Femur (tissue), 1 donor: ENCODE measurements at places on chromosomes 13 and 19.

DNA sequence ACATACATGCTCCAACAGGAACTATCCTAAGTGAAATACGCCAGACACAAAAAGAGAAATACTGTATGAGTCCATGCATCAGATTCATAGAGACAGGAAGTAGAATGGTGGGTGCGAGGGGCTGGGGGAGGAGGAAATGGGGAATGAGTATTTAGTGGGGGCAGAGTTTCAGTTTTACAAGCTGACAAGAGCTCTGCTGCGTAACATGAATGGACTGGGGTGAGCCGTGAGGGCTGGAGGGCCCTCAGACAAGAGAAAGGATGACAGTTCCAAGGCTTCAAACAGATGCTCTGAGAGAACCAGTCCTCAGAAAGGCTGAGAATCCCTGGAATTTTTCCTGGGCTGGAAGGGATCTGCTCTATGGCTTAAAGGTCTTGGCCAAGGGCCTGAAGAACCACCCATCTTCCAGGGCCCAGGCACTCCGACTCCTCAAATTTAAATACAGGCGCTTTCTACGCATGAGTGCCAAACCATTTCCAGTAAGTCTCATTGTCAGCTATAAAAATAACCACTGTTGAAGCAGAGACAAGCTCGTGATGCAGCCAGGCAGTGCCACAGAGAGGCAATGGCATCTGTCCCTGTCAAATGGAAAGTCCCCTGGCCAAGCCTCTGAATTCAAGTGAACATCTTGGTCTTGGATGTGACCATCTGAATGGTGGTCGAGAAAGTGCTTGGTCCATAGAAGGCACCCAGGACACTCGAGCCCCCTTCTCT lies 17.5 kb downstream of the KLF2 start:
- peak; percentile 79 for DNase-seq

- DNase-seq, result no peak
Measured at GRCh38 chr13:47639738-47640447, 361.2 kb downstream of the SUCLA2 start.

DNA sequence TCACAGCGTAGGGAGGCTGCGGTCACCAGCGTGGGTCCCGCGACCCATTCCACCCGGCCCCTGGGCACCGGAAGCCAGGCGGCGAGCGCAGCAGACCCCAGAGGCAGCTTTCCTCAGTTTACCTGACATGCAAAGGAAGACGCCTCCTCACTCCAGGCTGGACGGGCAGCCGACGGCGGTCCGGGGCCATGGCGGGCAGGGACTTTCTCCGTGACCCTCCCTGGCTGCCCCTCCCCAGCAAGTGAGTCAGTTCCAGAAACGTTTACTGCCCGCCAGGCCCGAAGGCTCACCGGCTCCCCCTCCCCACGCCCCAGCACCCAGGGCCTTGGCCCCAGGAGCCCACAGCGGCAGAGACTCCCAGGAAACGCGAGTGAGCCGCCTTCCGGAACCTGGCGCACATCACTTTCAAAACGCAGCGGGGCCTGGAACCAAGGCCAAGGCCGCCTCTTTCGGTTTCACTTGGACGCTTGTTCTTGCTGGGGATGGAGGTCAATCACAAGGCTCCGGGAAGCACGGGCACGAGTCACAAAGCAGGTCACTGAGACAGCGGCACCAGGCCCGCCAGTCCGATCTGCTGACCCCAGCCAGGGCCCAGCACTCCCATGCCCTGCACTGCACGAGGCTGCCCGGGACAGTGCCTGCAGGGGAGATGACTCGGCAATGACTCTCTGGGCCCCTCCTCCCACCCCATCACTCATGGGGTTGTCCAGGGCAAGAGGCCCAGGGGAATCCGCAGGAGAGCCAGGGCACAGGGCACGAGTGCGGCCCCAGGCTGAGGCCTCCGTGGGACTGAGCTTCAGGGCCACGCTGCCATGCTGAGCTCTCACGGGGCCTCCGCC lies 5.3 kb downstream of the SBNO2 start:
- no peak for DNase-seq

- DNase-seq, result peak; percentile 93
Measured at GRCh38 chr19:29665215-29665825, at the start of gene PLEKHF1. Gene PLEKHF1, plus strand, starts transcription at chr19:29665461. Its CDS starts 8,379 bp downstream, at chr19:29673840.

DNA sequence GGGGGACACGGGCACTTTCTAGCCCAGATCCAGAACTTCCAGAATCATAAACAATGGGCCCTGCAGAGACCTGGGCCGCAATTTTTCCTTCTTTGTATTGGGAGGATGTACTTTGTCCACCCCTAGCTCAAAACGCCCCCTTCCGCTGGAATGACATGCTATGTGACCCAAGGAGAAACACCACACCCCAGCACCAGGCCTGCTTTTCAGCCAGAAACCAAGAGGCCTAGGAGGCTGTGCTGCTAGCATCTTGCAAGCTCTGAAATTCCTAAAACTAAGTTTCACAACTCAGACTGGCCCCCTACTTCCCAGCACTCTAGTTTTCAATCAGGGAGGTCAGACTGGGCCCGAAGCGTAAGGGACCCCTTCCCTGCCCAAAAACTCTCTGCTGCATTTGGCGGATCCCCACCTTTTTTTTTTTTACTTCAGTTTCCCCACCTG lies 538 bp downstream of the LSM4 start:
- peak; percentile 74 for DNase-seq

DNA sequence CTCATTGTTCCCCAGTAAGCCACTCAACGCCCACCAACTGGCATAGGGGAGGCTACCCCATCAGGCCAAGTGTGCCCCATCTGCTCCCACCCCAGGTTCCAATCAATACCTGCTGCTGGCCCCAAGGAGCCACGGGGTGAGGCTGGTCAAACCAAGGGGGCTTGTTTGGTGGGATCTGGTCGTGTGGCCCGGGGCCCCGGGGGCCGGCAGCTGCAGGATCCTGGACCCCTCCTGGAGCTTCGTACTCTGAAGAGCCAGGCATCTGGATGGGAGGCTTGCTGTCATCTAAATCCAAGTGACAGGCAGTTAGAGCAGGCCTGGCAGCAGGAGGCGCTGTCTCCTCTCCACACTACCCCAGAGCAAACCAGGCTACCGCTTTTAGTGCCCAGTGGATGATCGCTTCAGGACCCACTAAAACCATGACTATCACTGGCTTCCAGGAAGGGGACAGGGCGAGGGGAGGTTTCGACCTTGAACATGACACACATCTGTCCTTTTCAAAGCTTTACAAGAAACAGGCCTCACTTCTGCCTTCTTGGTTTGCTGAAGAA lies 14.2 kb downstream of the CHERP start:
- no peak for DNase-seq

DNA sequence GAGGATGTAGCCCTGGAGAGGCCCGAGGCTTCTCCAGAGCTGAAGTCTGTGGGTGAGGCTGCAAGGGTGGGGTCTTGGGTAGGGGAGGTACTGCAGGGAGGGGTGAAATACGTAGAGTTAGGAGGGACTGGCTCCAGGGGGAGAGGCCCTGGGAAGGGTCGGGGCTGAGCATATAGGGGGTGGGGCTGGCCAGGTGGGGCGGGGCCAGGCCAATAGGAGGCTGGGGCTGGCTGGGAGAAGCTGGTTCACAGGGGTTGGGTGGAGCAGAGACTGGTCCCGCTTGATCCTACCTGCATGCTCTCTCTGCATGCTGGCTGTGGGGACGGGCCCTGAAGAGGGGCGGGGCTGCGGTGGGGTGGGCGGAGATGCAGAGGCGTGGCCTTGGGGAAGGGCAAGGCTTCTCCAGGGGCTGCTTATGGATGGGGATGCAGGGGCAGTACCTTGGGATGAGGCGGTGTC lies 51.9 kb downstream of the CELF5 start:
- DNase-seq, result peak; percentile 31

- DNase-seq, result peak; percentile 28
Measured at GRCh38 chr13:89514534-89515312, 1832.8 kb upstream of the MIR17HG start.

- DNase-seq, result no peak
Measured at GRCh38 chr19:16518061-16518460, 21.9 kb downstream of the C19orf44 start.

DNA sequence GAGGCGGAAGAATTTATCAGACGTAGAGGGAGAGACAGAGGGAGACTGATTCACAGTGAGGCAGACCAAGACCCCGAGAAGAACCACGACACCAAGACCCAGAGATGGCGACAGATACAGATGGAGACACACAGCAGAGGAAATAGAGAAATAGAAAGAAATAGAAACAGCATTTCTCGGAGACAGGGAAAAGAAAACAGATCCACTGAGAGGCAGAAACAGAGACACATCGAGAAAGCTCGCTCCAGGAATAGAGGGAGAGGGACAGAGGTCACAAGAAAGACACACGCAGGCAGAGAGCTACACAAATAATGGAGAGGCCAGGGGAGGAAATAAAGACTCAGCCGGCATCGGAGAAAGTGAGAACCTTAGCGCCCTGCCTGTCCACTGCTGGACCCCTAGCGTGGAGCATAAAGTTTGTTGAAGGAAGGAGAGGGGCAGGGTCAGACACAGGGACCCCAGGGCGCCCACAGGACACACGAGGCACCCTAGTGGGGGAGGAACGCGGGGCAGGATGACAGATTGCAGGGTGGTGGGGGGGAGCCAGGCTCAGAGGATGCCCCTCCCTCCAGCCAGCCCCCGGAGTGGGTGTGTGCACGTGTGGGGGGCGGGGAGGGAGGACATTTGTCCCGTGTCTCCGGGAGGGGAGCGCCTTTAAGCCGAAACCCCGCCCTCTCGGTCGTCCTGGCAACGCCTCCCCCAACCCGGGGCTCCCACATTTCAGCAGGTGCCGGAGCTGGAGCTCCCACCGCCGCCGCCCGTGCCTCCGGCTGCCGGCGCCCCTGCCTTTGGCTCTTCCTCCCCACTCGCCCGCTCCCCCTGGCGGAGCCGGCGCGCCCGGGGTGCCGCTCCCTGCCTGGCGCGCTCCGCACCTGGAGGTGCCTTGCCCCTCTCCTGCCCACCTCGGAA lies at the start of gene PRKCG:
Gene PRKCG, plus strand, starts transcription at position 716 of the 909 bp plus-strand sequence. CDS start 298 bp downstream, outside the sequence.
- DNase-seq, result peak; percentile 70

- no peak for DNase-seq
Measured at GRCh38 chr19:7979011-7979410, 26.4 kb downstream of the ELAVL1 start.

GRCh38 chr19:11931051-11931450 lies 6.1 kb downstream of the ZNF700 start:
- DNase-seq, result no peak

DNA sequence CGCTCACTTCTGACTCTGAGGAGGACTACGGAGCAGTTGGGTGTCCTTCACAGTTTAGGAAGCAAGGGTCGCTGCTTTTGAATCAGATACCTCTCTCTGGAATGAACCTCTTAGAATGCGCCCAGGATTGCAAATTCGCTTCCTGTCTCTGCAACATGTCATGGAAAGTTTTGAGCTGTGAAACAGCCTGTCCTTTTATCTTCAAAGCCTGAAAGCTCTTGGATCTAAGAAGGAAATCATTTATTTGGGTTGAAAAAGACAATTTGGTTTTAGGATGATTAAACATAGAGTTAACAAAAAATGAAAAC lies 134.1 kb downstream of the KATNAL1 start:
- DNase-seq, result no peak

GRCh38 chr19:41917676-41918075 lies 10.6 kb downstream of the ERFL start:
- DNase-seq, result no peak

- DNase-seq, result peak; percentile 10
Measured at GRCh38 chr19:16026131-16026530, 50.2 kb upstream of the TPM4 start.

GRCh38 chr13:110382229-110382628 lies 75.1 kb downstream of the COL4A2 start:
- no peak for DNase-seq

- no peak for DNase-seq
Measured at GRCh38 chr19:41521931-41522555, 53.9 kb upstream of the CEACAM21 start.

GRCh38 chr19:28956961-28957360 lies 256.0 kb downstream of the UQCRFS1 start:
- no peak for DNase-seq

DNA sequence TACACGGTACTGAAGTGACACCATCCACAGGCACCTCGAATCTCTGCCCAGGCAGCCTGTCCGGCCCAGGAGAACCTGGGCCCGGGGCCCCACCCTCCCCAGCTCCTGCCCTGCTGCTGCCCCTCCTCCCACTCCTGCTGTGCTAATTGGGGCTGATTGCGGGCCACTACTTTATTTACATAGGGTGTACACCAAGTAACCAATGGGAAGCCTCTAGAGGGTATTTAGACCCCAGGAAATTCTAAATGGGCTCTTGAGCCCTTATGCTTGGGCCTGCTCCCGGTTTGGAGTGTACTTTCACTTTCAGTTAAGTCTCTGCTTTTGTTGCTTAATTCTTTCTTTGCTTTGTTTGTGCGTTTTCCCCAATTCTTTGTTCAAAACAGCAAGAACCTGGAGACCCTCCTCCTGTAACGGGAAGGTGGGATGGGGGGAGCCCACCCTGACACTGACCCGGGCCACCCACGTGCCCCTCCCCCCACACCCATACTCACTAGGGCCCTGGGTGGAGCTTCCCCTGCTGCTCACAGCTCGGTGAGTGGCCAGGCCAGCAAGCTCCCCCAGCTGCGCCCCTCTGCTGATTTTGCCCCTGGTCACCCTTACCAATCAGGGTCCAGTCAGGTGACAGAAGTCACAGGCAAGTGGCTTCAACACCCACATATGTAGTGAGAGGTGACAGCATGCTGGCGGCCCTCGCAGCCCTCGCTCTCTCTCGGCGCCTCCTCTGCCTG lies 9.4 kb downstream of the SCGB2B2 start:
- no peak for DNase-seq

DNA sequence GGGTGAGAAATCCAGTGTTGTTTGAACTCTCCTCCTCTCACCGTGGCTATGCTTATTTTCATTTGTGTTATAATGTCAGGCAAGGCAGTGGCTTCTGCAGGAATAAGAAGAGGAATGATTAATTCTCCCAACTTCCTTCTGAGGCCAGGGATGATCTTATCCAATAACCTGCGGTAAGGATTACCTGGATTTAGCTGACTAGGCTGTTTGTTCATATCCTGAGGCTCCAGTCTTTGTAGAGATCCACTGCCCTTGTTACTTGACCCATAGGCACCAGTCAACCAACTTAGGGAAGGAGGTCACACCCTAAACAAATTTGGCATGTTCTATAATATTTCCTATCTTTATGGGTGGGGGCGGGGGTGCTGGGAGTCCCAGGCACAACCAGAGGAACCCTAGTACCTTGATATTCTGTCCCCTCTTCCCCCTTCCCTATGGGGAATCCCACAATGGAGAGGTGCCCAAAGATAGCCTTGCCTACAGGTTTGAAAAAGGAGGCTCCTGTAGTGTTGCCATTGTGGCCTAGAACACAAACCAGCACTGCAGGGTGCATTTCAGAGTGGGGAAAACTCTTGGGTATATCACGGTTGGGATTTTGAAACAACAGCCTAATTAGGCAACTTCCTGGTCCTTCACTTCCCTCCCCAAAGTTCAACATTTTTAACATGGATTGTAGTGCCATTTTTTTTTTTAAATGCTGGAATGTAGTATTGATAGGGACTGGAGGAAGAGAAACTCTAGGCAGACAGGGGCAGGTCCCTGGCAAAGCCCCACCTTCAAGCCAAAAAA lies 977.5 kb upstream of the SPRY2 start:
- no peak for DNase-seq

DNA sequence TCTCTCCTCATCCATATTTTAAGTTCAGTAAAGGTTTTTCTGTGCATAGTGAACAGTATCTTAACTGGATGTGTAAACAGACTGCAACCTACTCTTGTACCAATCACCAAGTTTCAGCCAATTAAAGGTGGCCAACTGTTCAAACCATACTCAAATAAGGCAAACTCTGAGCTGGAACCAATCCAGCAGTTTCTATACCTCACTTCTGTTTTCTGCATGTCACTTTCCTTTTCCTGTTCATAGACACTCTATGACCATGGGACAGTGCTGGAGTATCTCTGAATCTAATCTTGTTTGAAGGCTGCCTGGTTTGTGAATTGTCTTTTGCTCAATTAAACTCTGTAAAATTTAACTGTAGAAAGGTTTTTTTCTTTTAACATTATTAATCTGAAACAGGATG lies 470.3 kb upstream of the SLITRK6 start:
- DNase-seq, result no peak
